ENCODE measurements at places on chromosomes 6 and 20. TPM values are rescaled to one million over a fixed set of nuclear protein-coding genes. Genes with fewer than 3 reads are reported as not detected.

DNA sequence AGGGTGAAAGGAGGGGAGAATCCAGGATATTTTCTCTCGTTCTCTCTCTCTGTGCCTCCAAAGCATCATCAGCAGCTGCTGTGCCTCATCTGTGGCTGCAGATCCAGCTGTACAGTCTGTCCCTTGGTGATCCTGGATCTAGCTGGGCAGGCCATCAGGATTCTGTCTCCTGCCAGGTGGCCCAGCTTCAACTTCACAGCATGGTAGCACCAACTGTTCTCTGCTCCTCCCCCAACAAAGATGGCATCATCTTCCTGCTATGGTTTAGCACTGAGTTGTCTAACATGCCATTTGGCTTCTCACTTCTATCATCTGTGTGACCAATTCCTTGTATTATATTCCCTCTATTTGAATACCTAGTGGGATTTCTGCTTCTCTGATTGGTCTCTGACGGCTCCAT, 28.6 kb upstream of the ARFGEF2 start:
- H3K4me3 ChIP-seq = no peak overlapping the region
- DNase-seq = no peak
- no peak overlapping the region for H3K27ac ChIP-seq

DNA sequence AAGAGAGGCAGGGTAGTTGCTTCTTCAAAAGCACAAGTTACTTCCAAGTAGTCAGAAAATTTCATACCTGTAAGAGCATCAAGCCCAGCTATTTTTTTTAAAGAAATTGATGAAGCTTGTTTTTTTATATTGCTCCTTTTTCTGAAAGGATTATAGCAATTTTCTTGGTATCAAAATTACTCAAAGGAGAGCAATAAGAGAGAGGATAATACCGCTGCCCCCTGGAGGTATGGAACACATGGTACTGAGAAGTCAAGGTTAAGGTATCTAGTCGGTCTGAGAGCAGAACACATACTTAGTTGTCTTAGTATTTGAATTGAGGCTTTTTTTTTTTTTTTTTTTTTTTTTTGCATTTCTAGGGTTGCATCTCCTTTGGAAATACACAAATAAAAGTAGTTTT, 59.4 kb downstream of the ADGRF5 start:
- peaks cover 13% of the 10 kb centered on the region for H3K27me3 ChIP-seq
- no peaks in the 10 kb centered on the region for H3K4me1 ChIP-seq
- H3K4me3 ChIP-seq = no peak overlapping the region
- no peaks in the 10 kb centered on the region for H3K36me3 ChIP-seq

DNA sequence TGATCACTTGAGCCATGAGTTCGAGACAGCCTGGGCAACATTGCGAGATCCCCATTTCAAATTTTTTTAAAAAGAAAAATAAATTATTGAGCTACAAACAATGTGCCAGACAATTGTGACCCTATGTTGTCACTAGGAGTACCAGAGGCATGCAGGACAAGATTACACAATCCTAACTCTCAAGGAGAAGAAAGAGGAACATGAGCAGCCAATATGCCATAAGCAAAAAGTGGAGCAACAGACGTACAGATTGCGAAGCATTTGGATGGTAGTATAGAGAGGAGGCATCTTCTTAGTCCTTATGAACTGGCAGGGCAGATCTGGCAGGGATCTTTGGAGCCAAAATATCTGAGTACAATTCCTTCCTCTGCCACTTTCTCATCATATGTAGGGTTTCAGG, 156.4 kb downstream of the OR2B2 start:
- H3K27me3 ChIP-seq = no peaks in the 10 kb centered on the region
- H3K4me1 ChIP-seq = peaks cover 42% of the 10 kb centered on the region
- H3K36me3 ChIP-seq = no peaks in the 10 kb centered on the region
- DNase-seq = no peak
- H3K27ac ChIP-seq = no peak overlapping the region

GRCh38 chr6:164749221-164750064, 560.0 kb downstream of the C6orf118 start:
- no peaks in the 10 kb centered on the region for H3K36me3 ChIP-seq
- H3K27ac ChIP-seq = no peak overlapping the region
- no peaks in the 10 kb centered on the region for H3K27me3 ChIP-seq
- DNase-seq = no peak
- H3K4me3 ChIP-seq = no peak overlapping the region

The SCRT2 gene
- not detected for total RNA-seq

DNA sequence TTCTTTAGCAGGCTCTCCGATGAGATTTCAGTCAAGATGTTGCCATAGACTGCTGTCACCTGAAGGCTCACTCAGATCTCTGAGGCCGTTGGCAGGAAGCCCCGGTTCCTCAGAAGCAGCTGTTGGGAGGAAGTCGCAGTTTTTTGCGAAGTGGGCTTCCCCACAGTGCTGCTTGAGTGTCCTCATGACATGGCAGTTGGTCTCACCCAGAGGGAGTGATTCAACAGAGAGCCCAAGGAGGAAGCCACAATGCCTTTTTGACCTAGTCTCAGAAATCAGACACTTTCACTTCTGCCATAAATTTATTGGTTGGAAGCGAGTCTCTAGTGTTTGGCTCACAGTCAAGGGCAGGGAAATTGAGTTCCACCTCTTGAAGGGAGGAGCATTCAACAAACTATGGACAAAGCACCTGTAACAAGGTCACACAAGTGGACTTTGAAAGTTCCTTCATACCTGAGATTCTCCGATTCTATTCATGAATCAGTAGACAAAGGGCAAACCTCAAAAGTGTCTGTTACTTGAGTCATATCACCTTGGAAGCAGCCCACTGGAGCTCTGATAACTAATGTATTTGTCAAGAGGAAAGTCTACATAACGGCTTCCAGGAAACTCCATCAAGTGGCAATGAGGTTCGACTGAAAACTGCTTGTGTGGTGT, 208.3 kb downstream of the TASP1 start:
- peaks cover 8% of the 10 kb centered on the region for H3K4me1 ChIP-seq
- H3K4me3 ChIP-seq = no peak overlapping the region
- DNase-seq = peak; percentile 57
- H3K27ac ChIP-seq = peak overlapping the region; percentile 30
- no peaks in the 10 kb centered on the region for H3K27me3 ChIP-seq

DNA sequence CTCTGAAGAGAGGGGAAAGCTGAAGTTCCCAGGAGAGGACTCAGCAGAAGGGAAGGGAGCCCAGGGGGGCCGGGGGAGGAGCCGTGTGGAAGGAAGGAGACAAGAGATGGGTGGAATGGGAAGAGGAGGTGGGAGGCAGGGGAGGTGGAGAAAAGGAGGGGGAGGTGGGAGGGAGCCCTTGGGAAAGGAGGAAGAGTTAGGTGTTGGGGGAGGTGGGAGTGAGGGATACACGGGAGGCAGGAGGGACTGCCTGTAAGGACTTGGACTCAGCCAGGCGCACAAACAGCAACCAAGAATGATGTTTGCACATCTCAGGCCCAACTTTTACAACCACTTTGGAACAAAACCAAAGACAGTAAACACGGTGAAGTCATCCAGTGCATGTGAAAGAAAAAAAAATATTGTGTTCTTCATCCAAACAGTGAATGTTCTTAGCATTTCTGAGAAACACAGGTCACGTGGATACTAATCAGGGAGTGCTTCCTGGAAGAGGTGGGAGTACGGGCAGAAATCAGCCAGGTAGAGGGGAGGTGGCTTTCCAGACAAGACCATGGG, 17.4 kb upstream of the LSM14B start:
- H3K4me3 ChIP-seq = no peak overlapping the region
- peaks cover 27% of the 10 kb centered on the region for H3K36me3 ChIP-seq
- H3K4me1 ChIP-seq = no peaks in the 10 kb centered on the region
- peaks cover 3% of the 10 kb centered on the region for H3K27me3 ChIP-seq

The TTLL9 gene
- total RNA-seq = not detected

- H3K4me3 ChIP-seq = no peak overlapping the region
- no peak for DNase-seq
- H3K27ac ChIP-seq = no peak overlapping the region
- H3K36me3 ChIP-seq = no peaks in the 10 kb centered on the region
- no peaks in the 10 kb centered on the region for H3K27me3 ChIP-seq
Observed at GRCh38 chr6:112522587-112522986, 175.5 kb downstream of the RFPL4B start.

Measured in activated CD4-positive, alpha-beta T cell treated with anti-CD3 and anti-CD28 coated beads for 36 hours (primary cell).